ENCODE measurements at places on chromosomes 1 and 21. TPM values are rescaled to one million over a fixed set of nuclear protein-coding genes. Genes with fewer than 3 reads are reported as not detected.

GRCh38 chr1:27621051-27621920 lies 13.7 kb downstream of the FGR start:
- no peak for DNase-seq

GRCh38 chr1:4106731-4107130 lies 206.7 kb upstream of the C1orf174 start:
- no peak for DNase-seq

- no peak for DNase-seq
Observed at GRCh38 chr1:185401019-185401418, 84.0 kb upstream of the IVNS1ABP start.

DNA sequence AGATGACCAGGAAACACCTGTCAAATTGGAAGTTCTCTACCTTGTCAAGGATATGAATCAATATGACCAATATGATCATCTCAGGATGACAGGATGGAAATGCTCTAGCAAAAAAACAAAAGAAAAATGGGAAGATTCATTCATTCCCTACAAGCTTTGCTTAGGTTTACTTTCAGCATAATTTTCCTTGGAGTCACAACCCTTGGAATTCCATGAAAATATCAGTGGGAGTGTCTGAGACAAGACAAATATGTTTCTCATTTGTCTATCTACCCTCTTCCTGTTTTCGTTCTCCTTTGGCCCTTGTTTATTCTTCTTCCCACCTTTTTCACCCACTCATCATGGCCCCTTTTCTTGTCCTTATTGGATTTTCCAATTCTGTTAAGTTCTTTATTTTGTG lies 50.6 kb downstream of the COLGALT2 start:
- DNase-seq, result no peak

DNA sequence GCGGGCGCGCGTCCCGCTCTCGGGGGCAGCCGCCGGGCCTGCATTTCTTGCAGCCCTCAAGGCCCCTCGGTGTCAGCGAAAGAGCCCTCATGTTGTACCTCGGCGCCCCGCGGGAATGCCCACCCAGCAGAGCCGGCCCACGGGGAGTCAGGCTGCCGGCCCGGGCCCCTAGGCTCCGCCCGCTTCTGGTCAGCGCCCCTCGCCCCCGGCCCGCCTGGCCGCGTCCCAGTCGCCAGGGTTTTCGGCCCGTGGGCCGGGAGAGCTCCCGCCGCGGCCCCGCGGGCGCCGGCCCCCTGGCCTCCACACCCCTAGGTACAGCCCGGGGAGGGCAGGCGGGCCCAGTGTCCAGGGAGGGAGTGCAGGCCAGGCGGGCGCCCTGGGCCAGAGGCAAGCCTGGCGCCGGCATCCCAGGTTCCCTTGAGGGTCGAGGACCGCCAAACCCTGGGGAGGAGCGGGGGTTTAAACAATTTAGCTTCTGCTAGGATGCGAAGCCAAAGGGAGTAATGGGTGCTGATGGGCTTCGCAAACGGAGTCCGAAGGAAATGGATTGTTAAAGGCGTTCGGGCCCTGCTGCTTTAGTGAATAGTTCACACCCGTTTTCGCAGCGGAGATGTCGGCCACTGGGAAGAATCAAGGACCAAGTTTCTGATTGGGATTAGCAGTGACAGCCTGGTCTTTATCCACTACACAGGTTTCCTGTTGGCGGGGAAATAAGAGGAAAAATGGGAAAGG lies 486 bp upstream of the KCNA3 start:
- DNase-seq, result peak; percentile 22

GRCh38 chr1:33575324-33575879 lies 103.0 kb downstream of the ZSCAN20 start:
- peak; percentile 25 for DNase-seq

DNA sequence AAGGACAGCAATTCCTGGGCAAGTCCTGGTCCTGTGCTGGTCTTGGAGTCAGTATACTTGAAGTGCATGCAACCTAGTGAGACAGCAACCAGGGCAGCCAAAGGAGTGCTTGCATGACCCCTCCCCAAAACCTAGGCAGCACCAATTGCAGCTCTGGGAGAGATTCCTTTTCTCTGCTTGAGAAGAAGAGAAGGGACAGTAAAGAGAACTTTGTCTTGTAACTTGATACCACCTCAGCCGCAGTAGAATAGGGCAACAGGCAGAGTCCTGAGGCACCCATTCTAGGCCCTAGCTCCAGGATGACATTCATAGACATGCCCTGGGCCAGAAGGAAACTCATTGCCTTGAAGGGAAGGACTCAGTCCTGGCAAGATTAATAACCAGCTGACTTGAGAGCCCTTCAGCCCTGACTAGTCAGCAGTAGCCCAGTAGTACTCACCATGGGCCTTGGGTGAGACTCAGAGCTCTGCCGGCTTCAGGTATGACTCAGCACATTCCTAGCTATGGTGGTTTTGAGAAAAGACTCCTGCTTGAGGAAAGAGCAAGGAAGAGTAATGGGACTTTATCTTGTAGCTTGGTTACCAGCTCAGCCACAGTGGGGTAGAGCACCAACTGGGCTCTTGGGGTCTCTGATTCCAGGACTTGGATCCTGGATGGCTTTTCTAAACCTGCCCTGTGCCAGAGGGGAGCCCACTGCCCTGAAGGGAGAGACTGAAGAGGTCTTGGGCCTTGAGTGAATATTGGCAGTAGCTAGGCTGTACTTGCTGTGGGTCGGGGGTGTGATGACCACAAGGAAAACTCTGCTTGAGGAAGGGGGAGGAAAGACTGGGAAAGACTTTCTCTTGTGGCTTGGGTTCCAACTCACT lies 51.7 kb upstream of the ACADM start:
- no peak for DNase-seq

DNA sequence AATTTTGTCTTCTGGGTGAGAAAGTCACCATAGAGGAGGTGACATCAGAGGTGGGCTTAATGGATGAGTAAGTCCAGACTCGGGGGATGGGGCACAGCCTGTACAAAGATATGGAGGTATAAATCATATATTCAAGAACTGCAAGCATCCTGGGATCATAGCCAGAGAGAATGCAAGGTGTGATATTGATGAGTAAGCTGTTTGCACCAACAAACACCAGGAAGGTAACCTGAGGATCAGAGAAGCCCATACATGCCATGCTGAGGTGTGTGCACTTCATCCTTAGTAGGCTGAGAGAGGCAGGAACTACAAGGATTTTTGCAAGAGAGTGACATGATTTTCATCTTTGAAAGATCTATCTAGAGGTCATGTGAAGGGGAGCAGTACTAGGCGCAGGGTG lies 306.4 kb downstream of the HHAT start:
- no peak for DNase-seq

DNA sequence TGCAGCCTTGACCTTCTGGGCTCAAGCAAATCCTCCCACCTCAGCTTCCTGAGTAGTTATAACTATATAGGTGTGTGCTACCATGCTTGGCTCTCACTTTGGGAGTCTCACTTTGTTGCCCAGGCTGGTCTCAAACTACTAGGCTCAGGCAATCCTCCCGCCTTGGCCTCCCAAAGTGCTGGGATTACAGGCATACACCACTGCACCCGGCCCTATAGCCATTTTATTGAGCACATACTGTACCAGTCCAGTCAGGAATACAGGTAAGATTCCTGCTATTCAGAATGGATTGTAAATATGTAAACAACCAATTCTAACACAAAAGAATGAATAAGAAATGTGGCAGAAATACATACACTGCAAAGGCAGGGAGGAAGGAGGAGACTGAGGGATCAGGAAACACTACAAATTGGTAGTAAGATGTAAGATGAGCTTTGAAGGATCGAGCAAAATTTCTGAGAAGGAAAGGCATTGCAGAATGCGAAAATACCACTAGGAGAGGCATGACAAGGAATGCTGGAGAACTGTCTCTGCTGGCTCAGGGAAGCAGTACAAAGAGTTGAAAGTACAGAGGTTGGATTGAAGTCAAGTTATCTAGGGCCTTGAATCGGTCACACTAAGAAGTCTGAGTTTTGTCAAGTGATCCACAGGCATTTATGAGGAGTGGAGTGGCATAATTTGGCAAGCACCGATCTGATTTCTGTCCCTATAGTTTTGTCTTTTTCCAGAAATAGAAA lies 60.4 kb downstream of the LHX4 start:
- no peak for DNase-seq

KIRREL1 gene
- 21.2 TPM for total RNA-seq

GPR153 gene
- 9.7 TPM for total RNA-seq

Data from left cardiac atrium (tissue), 4 donors.